ENCODE measurements at places on chromosomes 12 and 14. TPM values are rescaled to one million over a fixed set of nuclear protein-coding genes. Genes with fewer than 3 reads are reported as not detected.

Gene APOF
- not detected for total RNA-seq

Gene FAM181A
- total RNA-seq, result not detected

Gene OR6C2
- not detected for total RNA-seq

DNA sequence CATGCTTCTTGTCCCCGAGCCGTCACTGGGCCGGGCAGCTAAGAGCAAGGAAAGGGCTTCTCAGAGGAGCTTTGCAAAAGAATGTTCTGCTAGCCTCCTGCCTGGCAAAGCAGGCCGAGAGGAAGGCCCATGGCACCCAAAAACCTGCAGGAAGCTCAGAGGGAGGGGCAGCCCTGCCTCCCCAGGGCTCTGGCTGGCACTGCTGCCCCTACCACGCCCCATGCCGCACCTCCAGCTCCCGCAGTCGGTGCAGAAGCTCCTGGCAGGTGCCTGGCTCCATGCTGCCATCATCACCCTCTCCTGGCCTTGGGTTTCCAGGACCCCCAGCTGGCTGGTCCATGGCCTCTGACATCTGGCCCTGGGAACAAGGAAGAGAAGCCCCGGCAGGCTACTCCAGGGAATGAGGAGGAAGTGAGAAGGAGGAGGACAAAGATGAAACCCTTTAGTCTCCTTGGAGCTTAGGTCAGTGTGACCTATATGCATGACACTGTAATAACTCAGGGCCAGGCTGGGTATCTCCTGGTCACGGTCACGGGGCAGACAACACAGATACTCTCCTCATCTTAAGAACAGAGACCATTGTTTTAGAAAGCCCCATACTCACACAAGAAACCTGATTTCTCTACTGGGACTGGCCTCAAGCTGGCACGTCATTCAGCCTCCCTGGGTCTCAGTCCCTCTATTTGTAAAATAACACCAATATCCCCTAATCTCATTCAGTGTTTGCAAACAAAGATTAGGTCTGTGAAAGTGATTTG, 24.3 kb downstream of the NCKAP5L start:
- no peak for DNase-seq

GRCh38 chr14:103528587-103529382, at the start of gene TRMT61A:
Gene TRMT61A, plus strand, starts transcription at chr14:103529196. Its CDS starts 783 bp downstream, at chr14:103529979.
- DNase-seq, result peak; percentile 76
